ENCODE measurements at places on chromosomes 2 and 18. TPM values are rescaled to one million over a fixed set of nuclear protein-coding genes. Genes with fewer than 3 reads are reported as not detected.

DNA sequence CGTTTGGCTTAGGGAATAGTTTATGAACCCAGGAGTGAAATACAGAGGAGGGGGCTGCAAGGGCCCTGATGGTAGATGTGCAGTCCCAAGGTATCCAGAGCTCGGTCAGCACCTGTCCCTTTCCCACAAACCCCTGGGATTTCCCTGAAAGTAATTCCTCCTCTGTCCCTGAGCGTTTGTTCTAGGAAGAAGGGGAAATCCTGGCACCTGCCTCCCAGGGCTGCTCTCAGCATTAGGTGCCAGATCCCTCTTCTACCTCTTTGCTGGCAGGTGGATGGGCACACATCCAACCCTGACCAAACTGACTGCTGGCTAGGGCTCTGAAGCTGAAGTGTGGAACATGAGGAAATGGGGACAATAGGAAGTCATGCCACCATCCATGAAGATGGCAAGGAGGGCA, 824.0 kb downstream of the SLC4A3 start:
- no peaks in the 10 kb centered on the region for H3K36me3 ChIP-seq
- H3K27me3 ChIP-seq: no peaks in the 10 kb centered on the region
- H3K27ac ChIP-seq: no peak overlapping the region
- DNase-seq: no peak
- peaks cover 10% of the 10 kb centered on the region for H3K4me1 ChIP-seq

DNA sequence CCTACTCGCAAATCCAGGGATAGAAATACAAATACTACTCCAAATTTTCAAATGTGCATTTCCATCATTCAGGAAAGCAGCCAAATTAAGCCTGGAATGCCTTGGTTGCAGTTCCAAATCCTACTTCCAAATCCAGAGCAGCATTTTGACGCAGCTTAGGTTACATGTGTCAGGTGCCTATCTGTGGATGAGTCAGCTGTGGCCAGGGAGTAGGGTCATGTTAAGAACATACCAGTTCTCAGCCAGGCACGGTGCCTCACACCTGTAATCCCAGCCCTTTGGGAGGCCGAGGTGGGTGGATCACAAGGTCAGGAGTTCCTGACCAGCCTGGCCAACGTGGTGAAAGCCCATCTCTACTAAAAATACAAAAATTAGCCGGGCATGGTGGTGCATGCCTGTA, 17.0 kb downstream of the SLC30A6 start:
- no peaks in the 10 kb centered on the region for H3K4me1 ChIP-seq
- no peak overlapping the region for H3K4me3 ChIP-seq
- H3K27me3 ChIP-seq: no peaks in the 10 kb centered on the region
- no peak overlapping the region for H3K27ac ChIP-seq
- no peak for DNase-seq

EMILIN2 gene
- total RNA-seq: 30.2 TPM

DNA sequence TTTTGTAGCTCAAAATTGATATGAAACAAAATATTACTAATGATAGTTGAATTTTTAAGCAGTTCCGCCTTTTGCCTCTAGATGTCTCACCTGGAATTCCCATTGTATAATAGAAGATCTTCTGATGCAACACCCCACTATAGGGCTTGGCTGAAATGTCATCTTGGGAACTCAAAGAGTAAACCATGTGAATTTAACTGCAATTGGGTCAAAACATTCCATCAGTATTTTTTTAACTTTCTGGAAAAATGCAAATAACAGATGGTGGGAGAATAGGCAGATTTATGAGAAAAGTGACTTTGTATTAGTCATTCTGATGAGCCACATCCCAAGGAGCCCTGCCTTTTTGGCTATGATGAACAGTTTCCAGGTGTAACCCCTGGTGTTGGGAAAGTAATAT, 489.9 kb downstream of the NYAP2 start:
- H3K36me3 ChIP-seq: no peaks in the 10 kb centered on the region
- no peaks in the 10 kb centered on the region for H3K27me3 ChIP-seq
- no peak overlapping the region for H3K4me3 ChIP-seq
- peaks cover 15% of the 10 kb centered on the region for H3K4me1 ChIP-seq
- peak overlapping the region; percentile 29 for H3K27ac ChIP-seq

ANKRD62 gene
- total RNA-seq: not detected

DNA sequence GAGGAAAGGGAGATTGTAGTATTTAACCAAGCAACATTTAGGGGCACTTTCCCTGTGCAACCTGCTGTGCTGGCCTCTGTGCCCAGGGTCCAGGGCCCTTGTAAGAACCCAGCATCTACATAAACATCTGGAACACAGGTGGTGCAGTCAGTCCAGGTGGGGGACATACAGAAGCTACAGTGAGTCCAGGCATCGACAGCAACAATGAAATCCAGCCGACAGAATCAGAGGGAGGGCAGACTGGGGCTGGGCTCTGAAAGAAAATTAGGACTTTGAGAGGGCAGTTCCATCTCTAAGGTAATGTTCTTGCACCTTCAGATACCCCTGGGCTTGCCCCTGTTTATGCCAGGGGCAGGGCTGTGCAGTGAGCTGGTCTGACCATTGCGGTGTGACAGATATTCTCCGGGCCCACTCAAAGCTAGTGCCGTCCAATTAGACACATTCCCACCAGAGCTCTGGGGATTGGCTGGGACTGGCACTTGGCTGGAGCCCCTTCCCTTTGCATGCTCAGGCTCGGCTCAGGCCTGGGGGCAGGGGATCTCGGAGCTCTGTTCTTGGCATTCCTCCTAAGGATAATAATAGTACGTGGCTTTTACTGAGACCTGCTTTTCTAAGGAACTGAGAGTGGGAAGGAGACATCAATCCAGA, 5.4 kb downstream of the LBH start:
- H3K4me1 ChIP-seq: peaks cover 56% of the 10 kb centered on the region
- H3K27me3 ChIP-seq: no peaks in the 10 kb centered on the region
- peak overlapping the region; percentile 81 for H3K27ac ChIP-seq
- no peak overlapping the region for H3K4me3 ChIP-seq
- peaks cover 20% of the 10 kb centered on the region for H3K36me3 ChIP-seq

GRCh38 chr18:55048892-55049291, 89.6 kb upstream of the CCDC68 start:
- H3K4me3 ChIP-seq: no peak overlapping the region
- no peaks in the 10 kb centered on the region for H3K27me3 ChIP-seq
- no peak overlapping the region for H3K27ac ChIP-seq
- peaks cover 25% of the 10 kb centered on the region for H3K4me1 ChIP-seq
- H3K36me3 ChIP-seq: no peaks in the 10 kb centered on the region

DNA sequence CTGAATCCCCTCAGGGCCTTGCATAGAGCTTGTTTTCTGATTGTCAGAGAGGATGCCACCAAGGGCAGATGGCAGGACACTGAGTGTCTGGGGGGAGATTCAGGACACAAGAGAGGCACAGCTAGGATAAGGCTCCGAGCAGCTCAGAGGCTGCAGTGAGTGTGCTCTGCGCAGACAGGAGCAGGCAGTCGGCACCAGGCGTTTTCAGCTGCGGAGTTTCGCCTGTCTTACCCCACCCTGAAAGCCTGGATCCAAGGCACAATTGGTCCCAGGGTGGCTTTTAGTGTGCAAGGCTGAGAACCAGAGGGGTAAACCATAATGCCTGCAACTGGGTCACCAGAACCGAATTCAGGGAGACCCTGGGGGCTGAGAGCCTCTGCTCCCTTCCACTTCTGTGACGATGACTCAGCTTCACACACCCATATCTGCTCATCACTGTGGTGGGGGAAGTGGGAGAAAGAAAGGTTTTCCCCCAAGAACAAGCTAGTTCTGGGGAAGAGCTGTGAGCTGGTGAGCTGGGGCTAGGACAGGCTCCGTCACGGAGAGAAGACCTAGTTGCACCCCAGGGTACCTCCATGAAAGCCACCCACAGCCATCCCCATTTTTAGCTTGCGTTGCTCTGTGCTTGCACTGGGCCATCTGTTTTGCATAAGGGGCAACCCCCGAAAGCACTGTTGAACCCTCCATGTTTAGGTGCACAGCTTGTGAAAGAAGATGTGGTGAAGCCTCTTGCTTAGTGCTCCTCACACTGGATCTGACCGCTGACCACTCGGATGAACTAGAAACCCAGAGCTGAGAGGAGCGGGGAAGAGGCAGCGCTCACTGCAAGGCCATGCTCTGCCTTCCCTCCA, 173.7 kb downstream of the CELF4 start:
- H3K27me3 ChIP-seq: no peaks in the 10 kb centered on the region
- no peak overlapping the region for H3K27ac ChIP-seq
- H3K4me1 ChIP-seq: peaks cover 4% of the 10 kb centered on the region

All from GM23248 (cell line).